ENCODE measurements at places on chromosomes 3 and 15.

DNA sequence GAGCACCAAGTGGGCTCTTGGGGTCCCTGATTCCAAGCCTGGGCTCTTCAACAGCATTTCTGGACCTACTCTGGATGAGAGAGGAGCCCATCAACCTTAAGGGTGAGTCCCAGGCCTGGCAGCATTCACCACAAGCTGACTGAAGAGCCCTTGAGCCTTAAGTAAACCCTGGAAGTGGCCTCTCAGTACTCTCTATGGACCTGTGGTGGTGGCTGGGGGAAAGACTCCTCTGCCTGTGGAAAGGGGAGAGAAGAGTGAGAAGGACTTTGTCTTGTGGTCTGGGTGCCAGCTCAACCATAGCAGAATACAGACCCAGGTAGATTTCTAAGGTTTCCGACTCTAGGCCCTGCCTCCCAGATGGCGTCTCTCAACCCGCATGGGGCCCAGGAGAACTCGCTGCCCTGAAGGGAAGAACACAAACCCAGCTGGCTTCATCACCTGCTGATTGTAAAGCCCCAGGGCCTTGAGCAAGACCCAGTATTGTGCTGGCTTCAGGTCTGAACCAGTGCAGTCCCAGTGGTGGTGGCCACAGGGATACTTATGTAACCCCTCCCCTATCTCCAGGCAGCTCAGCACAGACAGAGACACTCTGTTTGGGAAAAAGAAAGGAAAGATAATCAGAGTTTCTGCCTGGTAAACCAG is 71.4 kb downstream of the TFDP2 start:
- H3K27ac ChIP-seq = no peak overlapping the region
- peaks cover 4% of the 10 kb centered on the region for H3K4me1 ChIP-seq

DNA sequence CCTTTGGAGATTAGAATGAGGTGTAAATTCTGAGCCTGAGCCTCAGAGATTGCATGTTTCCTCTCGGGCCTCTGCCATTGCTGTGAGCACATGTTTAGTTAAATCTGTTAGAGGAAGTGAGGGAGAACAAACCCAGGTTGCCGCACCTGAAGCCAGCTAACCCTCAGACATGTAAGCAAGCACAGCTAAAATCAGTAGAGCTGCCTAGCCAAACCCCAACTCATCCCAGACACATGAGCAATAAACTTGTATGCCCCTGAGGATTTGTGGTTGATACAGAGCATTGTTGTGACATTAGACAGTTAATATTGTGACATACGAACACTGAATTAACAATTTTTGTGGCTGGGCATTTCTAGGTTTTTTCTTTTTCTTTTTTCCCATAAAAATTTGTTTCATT is 41.9 kb downstream of the NMD3 start:
- H3K4me3 ChIP-seq = no peak overlapping the region
- no peaks in the 10 kb centered on the region for H3K36me3 ChIP-seq
- H3K4me1 ChIP-seq = no peaks in the 10 kb centered on the region
- no peak overlapping the region for H3K27ac ChIP-seq
- H3K27me3 ChIP-seq = no peaks in the 10 kb centered on the region

GRCh38 chr3:5498981-5499380 is 311.5 kb downstream of the EDEM1 start:
- no peak overlapping the region for H3K4me3 ChIP-seq
- H3K4me1 ChIP-seq = no peaks in the 10 kb centered on the region
- no peaks in the 10 kb centered on the region for H3K36me3 ChIP-seq

DNA sequence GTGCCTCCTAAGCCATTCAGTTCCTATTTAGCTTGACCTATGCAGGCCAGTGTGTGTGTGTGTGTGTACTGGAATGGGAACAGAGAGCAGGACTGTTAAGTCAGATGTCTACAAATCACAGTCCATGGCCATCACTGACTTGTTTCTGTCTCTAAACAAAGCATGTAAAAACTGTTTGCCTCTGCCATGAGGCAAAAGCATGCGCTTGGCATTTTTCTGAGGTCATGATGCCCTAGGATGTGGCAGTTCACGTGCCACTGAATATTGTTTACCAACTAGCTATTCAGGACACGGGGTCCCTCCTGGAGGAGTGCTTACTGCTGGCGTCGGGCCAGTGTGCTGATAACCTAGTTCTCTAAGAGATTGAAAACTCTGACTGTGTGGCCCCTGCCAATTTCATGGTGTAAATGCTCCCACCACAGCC is 8.2 kb upstream of the ATP13A3 start:
- H3K4me3 ChIP-seq = no peak overlapping the region
- no peak for DNase-seq
- no peaks in the 10 kb centered on the region for H3K36me3 ChIP-seq
- no peak overlapping the region for H3K27ac ChIP-seq
- no peaks in the 10 kb centered on the region for H3K4me1 ChIP-seq

GRCh38 chr15:85443046-85443445 is 62.6 kb downstream of the AKAP13 start:
- no peak overlapping the region for H3K4me3 ChIP-seq
- no peaks in the 10 kb centered on the region for H3K36me3 ChIP-seq
- no peak for DNase-seq

DNA sequence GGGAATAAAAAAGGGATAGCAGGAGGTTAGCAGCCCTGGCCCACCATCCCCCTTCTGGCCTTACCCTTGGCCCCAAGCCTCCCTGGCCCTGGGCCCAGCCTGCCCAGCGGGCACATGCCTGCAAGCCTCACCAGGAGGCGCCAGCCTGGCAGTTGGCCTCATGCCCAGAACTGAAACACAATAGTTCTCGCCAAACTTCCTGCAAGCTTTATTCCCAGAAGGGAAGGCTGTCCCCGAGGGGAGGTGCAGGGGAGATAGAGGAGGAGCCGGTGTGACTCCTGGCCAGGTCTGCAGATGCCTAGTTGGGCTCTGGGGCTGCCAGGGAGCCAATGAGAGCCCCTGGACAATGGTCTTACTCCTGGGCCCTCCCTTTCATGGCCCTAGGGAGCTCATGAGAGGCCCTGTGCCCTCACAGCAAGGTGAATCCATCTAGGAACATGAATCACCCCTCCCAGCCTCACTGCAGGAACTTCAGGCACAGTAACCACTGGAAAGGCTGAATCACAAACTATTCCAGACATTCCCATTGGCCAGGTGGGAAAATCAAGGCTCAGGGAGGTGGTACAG is 4.0 kb downstream of the CCDC33 start:
- no peak overlapping the region for H3K4me3 ChIP-seq
- DNase-seq = no peak
- peaks cover 31% of the 10 kb centered on the region for H3K4me1 ChIP-seq
- H3K27me3 ChIP-seq = no peaks in the 10 kb centered on the region

- H3K4me3 ChIP-seq = peak overlapping the region; percentile 63
- DNase-seq = peak; percentile 74
- peak overlapping the region; percentile 99 for H3K27ac ChIP-seq
- no peaks in the 10 kb centered on the region for H3K27me3 ChIP-seq
- H3K36me3 ChIP-seq = no peaks in the 10 kb centered on the region
- peaks cover 71% of the 10 kb centered on the region for H3K4me1 ChIP-seq
Observed at GRCh38 chr3:71305231-71306206, 278.0 kb downstream of the FOXP1 start.

DNA sequence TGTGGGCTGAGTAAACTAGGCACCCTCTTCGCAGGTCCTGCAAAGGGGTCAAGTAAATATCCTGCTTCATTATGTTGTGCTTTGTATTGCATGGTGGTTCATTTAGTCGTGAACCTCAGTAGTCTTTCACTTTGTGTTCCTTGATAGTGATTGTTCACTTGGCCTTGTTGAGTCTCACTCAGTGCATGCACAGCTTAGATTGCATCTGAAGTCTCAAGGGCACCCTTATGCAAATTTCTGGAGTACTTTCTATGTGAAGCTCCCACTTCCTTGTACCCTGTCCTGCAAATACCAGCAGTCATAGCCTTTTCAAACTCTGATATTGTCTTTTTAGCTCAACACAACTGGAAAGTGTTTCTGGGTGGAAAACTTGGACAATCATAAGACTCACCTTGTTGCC is 519.2 kb downstream of the NAALADL2 start:
- H3K27me3 ChIP-seq = no peaks in the 10 kb centered on the region
- H3K36me3 ChIP-seq = no peaks in the 10 kb centered on the region
- no peak for DNase-seq
- H3K4me3 ChIP-seq = no peak overlapping the region

GRCh38 chr15:52306270-52306669 is 10.7 kb upstream of the MYO5C start:
- no peaks in the 10 kb centered on the region for H3K4me1 ChIP-seq
- no peaks in the 10 kb centered on the region for H3K27me3 ChIP-seq
- H3K27ac ChIP-seq = no peak overlapping the region

DNA sequence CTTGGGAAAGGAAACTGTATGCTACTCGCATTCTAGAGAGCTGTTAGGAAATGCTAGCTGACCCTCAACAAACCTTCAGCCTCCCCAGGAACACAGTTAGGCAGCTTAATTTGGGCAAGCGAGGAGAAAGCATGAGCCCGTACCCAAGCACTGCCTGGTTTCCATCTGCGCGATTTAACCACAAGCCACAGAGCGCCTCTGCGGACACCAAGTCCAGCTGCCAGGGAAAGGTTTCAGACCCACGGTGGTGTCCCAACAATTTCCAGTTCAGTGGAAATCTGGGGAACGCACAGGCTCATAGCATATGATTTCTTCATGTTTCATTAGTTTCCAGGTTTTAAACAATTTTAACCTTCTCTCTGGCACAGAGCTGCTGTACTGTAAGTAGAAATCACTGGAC is 617.6 kb downstream of the FHIT start:
- no peak for DNase-seq
- no peak overlapping the region for H3K27ac ChIP-seq
- no peak overlapping the region for H3K4me3 ChIP-seq
- H3K4me1 ChIP-seq = peaks cover 49% of the 10 kb centered on the region
- no peaks in the 10 kb centered on the region for H3K36me3 ChIP-seq

- no peak overlapping the region for H3K27ac ChIP-seq
- DNase-seq = no peak
- no peaks in the 10 kb centered on the region for H3K36me3 ChIP-seq
- H3K4me3 ChIP-seq = no peak overlapping the region
- no peaks in the 10 kb centered on the region for H3K27me3 ChIP-seq
Observed at GRCh38 chr3:74268753-74269152, 345.7 kb downstream of the CNTN3 start.

DNA sequence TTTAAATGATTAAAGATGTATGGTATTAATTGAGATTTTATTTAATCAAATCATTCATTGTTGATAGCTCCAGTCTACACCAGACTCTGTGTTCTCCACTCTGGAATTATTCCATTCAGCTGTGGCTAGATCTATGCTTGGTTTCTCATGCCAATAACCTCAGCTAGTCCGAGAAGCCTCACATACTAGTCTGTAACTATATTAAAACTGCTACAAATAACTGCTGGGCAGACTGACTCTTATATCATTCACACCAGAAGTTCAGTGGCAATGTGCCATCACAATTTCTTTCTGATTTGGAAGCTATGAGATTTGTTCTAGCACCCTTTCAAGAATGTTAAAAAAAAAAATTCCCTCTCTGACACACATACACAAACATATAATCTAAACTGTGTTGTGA is 947.3 kb downstream of the ROBO1 start:
- H3K4me1 ChIP-seq = no peaks in the 10 kb centered on the region
- H3K27me3 ChIP-seq = no peaks in the 10 kb centered on the region
- no peak overlapping the region for H3K4me3 ChIP-seq
- no peaks in the 10 kb centered on the region for H3K36me3 ChIP-seq
- DNase-seq = no peak

- peaks cover 18% of the 10 kb centered on the region for H3K4me1 ChIP-seq
- no peak overlapping the region for H3K4me3 ChIP-seq
- no peaks in the 10 kb centered on the region for H3K36me3 ChIP-seq
- no peak for DNase-seq
- H3K27me3 ChIP-seq = no peaks in the 10 kb centered on the region
Observed at GRCh38 chr3:35602395-35602936, 36.9 kb upstream of the ARPP21 start.

GRCh38 chr15:41797201-41797944 is 23.1 kb downstream of the MAPKBP1 start:
- H3K4me1 ChIP-seq = no peaks in the 10 kb centered on the region
- no peak overlapping the region for H3K27ac ChIP-seq
- H3K4me3 ChIP-seq = no peak overlapping the region
- no peaks in the 10 kb centered on the region for H3K27me3 ChIP-seq

DNA sequence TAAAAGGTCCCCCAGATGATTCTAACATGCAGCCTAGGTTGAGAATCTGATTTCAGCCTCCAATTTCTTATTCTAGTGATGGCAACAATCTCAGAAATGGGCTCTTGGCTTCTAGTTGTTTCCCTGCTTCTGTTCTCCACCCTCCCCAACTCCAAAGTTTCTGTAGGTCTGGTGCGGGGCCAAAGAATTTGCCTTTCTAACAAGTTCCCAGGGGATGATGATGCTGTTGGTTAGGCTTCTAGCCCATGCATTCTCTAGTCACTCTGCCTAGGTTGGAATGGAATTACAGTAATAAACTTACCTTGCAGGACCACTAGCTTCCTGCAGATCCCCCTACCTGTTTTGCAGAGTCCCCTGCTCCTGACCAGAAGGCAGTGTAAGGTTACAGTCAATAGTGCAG is 103.2 kb upstream of the PPP2R3A start:
- H3K4me3 ChIP-seq = no peak overlapping the region
- no peaks in the 10 kb centered on the region for H3K36me3 ChIP-seq

DNA sequence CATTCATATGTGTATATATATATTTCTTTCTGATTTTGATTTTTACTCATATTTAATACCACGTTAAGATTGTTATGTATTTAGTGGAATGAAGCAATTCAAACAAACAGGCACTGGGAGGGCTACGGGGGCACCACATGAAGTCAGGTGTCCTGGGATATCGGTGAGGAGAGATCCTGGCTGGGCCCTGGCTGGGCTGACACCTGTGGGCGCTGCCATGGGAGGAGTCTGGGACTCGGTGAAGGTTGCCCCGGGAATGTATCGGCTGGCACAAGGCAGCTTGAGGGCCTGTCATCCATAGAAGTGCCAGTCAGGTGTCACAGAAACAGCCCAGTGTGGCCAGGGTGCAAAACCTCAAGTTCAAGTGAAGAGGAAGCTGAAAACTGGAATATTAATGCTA is 766.9 kb upstream of the ARPP21 start:
- no peak overlapping the region for H3K4me3 ChIP-seq
- no peaks in the 10 kb centered on the region for H3K27me3 ChIP-seq
- no peak overlapping the region for H3K27ac ChIP-seq
- H3K36me3 ChIP-seq = no peaks in the 10 kb centered on the region

DNA sequence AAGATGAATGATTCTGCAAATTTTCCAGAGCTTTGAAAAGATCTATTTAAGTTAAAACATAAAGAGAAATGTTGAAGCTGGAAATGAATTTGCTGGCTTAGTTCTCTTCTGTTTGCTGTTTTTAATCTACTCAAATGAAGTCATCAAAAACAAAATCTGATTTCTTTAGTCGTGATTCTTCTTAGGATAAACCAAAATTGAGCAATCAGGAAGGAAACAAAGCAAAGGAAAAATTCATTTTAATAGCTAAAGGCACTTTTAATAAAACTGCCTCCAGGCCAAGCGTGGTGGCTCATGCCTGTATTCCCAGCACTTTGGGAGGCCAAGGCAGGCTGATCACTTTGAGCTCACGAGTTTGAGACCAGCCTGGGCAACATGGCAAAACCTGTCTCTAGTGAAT is 91.2 kb downstream of the DUT start:
- no peaks in the 10 kb centered on the region for H3K27me3 ChIP-seq
- no peak for DNase-seq
- H3K4me3 ChIP-seq = no peak overlapping the region
- H3K27ac ChIP-seq = no peak overlapping the region

GRCh38 chr3:110504401-110504800 is 567.2 kb upstream of the NECTIN3 start:
- no peaks in the 10 kb centered on the region for H3K4me1 ChIP-seq
- H3K4me3 ChIP-seq = no peak overlapping the region
- H3K27me3 ChIP-seq = no peaks in the 10 kb centered on the region
- no peaks in the 10 kb centered on the region for H3K36me3 ChIP-seq
- DNase-seq = no peak

Measured in neural progenitor cell (in vitro differentiated cells).